ENCODE measurements at places on chromosomes 3 and 15. TPM values are rescaled to one million over a fixed set of nuclear protein-coding genes. Genes with fewer than 3 reads are reported as not detected.

GRCh38 chr3:128805772-128806171, 73.6 kb upstream of the ACAD9 start:
- no peak for DNase-seq

DNA sequence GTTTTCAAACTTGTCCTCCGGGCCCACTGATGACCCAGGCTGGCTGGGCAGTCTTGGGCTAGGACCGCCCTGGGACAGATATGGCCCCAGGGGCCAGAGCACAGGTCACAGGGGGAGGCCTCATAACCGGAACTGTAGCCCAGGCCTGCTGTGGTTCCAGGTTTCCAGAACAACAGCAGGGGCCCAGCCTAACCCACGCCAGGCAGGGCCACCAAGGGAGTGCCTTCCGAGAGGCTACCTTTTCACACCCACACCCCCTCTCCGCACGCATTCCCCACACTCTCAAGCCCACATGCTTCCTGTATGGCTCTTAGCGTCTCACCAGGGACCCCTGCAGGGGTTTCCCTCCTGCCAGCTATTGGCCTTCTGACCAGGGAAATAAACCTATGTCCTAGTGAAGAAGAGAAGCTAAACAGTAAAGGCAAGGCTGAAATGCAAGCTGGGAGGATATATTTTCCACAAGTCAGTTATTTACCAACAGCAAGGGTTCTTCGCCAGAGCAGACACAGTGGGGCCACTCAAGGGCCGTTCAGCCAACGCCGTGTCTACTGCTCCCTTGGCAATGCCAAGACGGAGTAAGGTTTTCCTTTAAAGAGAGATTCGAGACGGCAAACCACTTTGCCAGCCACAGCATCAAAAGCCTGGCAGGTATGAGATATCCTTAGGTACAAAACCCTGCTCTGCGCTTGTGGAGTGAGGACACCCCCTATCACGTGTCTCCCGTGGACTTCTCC, 135.1 kb downstream of the ATP10A start:
- no peak for DNase-seq

DNA sequence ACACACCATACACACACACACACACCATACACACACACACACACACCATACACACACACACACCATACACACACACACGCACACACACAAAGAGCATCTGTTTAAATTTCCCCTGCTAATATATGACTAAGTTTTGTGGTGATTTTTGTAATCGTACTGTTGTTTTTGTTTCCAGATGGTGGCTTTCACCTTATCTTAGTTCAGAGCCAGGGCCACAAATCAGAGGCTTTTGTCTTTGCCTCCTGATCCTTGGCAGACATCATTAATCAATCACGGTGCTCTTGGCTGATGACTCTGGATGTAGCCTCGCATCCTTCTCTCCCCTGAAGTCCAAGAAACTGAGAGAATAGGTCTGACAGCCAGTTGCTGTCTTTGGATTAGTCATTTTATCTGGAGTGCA, 52.1 kb downstream of the EDEM1 start:
- no peak for DNase-seq

- no peak for DNase-seq
These were observed 31.9 kb downstream of the PDIA5 start for GRCh38 chr3:123098426-123099330.

DNA sequence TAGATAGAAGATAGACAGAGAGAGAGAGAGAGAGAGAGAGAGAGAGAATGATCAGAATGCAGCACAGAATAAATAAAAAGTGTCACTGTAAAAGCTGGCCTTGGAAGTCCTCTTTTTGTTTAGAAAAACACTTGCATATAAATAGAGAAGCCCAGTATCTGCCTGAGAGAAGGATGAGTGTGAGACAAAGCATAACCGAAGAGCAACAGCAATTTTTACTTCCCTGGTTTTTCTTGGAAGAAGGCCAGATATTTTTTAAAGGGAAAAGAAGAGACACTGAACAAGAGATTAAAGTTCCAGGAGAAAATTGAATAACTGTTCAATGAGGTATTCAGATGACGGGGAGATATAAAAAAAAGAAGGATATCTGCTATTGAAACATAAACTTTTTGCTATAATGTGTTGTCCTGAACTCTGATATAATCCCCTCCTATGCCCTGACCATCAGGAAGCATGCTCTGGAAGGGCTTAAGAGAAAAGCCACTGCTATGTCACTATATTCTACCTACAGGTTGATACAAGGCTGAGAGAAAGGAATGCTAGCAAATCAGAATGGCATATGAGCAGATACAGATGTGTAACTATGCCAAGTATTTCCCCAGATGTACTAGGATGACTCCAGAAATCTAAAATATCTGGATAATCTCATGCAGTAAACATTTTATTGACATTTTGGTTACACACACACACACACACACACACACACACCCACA, 358.9 kb downstream of the RBMS3 start:
- DNase-seq = no peak

DNA sequence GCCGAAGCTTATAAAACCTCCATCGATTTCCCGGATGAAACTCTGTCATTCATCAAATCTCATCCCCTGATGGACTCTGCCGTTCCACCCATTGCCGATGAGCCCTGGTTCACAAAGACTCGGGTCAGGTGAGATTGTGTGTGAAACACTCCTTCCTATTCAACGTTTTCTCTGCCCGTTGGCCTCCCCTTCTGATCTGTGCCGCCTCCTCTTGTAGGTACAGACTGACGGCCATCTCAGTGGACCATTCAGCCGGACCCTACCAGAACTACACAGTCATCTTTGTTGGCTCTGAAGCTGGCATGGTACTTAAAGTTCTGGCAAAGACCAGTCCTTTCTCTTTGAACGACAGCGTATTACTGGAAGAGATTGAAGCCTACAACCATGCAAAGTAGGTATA, 47.4 kb downstream of the SEMA6D start:
- DNase-seq = no peak

- no peak for DNase-seq
These were observed 148.2 kb downstream of the CMSS1 start for GRCh38 chr3:99965681-99966408.

DNA sequence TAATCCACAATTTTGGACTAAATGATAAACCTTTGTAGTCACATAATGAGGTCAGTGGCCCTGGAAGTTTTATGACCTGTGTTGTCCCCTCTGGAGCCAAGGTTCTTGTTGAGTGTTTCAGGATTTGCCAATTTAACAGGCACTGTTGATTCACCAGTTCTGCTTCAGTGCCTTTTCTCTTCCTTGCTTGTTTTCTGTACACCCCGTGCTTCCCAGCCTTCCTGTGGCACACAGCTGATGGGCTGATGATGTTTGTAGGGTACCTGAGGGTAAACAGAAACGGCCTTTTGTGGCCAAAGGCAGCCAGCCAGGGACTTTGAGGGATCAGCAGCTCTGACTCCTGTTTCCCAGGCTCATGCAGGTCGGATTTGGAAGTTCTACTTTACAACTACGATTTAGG, 13.3 kb downstream of the GYG1 start:
- DNase-seq = no peak

The ZCWPW2 gene
- 0.32 TPM for total RNA-seq

The RBMS3 gene
- 1.6 TPM for total RNA-seq

DNA sequence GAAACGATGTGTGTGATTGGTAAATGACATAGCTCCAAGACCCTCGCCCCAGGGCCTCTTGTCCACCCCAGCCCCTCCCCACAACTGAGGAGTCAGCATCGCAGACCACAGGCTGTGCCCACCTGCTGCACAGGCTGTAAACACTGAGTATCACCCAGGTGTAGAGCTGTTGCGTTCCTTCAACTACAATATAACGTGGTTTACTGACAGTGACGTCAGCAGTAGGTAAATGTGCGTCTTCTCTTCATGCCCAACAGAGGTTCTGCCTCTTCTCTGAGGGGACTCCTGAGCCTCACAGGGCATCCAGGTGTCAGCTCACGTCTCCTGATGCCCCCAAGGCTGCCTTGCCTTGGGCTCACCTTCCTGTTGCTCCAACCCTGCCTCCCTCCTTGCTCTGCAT, 395.1 kb downstream of the CACNA2D3 start:
- DNase-seq = no peak

- peak; percentile 11 for DNase-seq
These were observed 49.0 kb downstream of the CASR start for GRCh38 chr3:122232485-122232884.

- no peak for DNase-seq
These were observed 10.6 kb upstream of the SFMBT1 start for GRCh38 chr3:53056442-53056841.

GRCh38 chr3:40057077-40057476, 247.7 kb downstream of the MYRIP start:
- DNase-seq = no peak

- no peak for DNase-seq
These were observed 310.3 kb downstream of the PTPRG start for GRCh38 chr3:61871644-61872043.

GRCh38 chr3:31075876-31076275, 181.4 kb upstream of the GADL1 start:
- no peak for DNase-seq

The SLC6A1 gene
- total RNA-seq = not detected

The CD80 gene
- total RNA-seq = 4.7 TPM

DNA sequence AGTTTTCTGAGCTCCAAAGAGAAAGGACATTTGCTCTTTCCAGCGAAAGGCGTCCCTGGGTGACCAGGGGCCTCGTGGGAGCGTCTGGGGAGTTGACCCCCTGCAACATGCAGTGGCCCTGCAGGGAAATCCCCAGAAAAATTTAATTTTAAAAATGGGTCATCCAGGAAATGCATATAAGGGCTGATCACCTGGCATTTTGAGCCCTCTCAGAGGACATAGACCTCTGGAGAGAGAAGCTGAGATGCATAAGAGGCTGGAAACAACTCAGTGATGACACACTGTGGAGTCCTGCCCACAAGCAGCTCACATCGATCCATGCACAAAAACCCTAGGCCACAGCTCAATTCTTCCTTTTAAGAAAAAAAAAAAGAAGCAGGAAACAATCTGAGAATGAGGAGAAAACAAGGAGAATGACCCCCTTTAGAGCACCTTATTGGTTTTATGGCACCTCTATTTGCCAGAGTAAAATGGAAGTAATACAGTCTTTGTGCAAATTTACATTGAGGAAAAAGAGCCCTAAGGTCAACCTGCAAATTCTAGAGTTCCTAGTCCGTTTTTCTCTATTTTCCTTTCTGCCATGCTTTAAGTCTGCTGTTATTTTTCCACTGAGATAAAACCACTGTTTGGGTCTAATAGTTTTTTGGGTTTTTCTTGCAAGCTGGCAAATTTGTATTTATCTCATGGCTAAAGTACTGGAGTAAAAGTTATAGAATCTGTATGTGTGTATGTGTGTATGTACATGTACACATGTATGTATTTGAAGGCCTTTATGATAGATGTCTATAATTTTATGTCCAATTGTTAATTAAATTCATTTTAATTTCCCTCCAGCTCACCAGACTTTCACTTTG, 6.9 kb upstream of the BDH1 start:
- no peak for DNase-seq

- DNase-seq = no peak
These were observed 615.4 kb downstream of the CADM2 start for GRCh38 chr3:85574006-85574705.

- DNase-seq = no peak
These were observed 637.8 kb downstream of the MAGI1 start for GRCh38 chr3:65400899-65401298.

- no peak for DNase-seq
These were observed 129.4 kb downstream of the VPS8 start for GRCh38 chr3:184941408-184941807.

GRCh38 chr3:171646357-171647133, 163.7 kb downstream of the PLD1 start:
- DNase-seq = no peak

The IMPG2 gene
- total RNA-seq = 0.12 TPM

DNA sequence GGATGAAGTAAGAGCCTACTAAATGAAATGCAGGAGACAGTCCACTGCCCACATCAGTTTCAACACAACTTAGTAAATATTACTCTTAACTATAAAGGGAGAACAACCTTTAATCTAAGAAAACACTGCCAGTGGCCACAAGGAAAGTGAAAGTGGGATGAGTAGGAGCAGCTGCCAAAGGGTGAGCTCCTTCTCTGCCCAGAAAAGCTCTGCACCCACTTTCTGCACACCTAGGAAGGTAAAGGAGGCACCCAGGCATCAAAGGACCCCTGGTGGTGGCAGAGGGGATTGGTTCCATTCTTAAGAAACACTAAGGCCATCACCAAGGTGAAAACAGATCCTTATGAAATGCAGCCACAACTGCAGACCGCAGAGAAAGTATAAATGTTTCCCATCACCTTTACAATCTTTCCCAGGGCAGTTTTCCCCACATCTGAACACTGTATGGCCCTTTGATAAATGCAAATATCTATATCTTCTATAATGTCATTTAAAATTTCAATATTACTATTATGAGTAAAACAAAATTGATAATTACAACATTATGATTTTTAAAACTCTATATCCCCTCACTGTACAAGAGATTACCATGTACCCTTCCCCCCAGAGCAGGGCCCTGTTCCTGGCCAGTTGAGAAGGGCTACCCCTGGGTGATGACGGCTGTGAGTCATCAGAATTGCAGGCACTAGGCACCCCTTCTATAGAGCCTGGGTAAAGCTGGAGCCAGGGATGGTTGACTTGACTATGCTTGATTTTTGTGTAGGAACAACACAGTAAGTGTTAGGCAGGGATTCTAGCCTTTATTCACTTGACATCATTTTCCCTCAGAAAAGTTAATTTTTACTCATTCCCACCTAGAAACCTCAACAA, 92.0 kb downstream of the SNRK start:
- DNase-seq = peak; percentile 62

- no peak for DNase-seq
These were observed 305.8 kb downstream of the PLCL2 start for GRCh38 chr3:17190353-17191078.

DNA sequence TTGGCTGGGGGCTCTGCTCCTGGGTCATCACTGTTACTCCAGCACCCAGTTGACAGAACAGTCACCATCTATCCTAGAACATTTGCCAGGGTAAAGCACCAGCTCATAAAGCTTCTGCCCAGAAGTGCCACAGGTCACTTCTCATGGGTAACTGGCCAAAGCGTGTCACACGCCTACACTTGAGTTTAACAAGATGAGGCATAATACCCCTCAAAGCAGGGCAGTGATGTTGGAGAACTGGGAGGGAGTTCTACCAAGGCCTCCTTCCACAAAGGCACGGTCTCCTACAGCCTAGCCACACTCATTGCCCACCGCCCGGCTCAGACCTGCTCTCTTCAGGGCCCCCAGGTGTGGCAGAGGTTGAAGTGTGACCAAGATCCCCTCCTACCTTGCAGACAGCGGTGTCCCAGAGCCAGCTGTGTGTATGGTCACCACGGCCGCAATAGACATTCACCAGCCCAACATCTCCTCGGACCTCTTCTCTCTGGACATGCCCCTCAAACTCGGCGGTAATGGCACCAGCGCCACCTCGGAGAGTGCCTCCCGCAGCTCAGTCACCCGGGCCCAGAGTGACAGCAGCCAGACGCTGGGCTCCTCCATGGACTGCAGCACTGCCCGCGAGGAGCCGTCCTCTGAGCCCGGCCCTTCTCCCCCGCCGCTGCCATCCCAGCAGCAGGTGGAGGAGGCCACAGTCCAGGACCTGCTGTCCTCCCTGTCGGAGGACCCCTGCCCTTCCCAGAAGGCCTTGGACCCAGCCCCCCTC, 107.7 kb downstream of the ETFA start:
- no peak for DNase-seq

The LPP gene
- 15.3 TPM for total RNA-seq

GRCh38 chr15:93066834-93067648, 22.0 kb downstream of the RGMA start:
- no peak for DNase-seq

- no peak for DNase-seq
These were observed 47.8 kb downstream of the SPRED1 start for GRCh38 chr15:38300395-38300794.

- no peak for DNase-seq
These were observed 114.6 kb downstream of the CCNL1 start for GRCh38 chr3:157045238-157045850.
